T-helper 2 cell (primary cell): ENCODE measurements at places on chromosomes 3 and 15.
A peak's percentile ranks its signal among the peaks of the same experiment; 100 is the strongest.

DNA sequence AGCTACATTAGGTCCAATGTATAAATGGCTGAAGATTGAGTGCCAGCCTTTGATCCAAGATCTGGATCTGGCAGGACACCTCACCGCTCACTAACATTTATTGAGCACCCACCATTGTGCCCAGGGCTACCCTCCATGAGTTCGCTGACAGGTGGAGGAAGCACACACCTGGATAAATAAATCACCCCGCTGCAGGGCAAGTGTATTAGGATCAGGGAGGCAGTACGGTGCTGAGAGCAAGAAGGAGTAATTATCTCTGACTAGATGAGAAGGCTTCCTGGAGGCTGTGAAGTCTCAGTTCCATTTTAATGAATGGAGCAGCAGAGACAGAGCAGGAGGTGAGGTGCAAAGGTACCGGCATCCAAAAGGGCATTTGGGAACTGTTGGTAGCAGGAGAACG is 104.1 kb downstream of the LIPC start:
- no peak for DNase-seq

DNA sequence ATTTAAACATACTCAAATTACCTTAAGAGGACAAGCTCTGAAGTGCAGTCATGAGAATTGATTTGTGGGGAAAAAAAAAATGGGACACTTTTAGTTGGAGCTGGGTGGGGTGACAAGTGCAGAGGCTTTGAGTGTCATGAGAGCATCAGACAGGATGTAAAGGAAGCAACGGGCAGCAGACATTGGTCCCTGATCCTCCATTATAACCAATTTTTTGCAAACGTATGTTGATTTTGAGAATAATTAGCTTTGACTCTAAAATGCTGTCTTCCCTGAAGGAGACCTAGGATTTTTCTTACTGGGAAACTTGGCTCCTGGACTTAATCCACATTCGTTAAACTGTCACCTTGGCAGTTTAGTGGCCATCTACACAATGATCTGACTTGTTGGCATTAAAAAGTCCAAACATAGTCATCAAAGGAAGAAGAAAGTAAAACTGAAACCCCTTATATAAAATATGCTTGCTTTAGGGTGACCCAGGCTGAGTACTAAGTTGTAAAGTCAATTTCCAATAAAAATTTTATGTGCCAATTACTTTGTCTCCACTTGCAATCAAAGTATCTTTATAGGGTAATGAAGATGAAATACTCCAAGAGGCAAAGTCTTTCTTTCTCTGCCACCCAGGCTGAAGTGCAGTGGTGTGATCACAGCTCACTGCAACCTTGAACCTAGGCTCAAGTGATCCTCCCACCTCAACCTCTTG is 45.6 kb downstream of the BCL2L10 start:
- DNase-seq: no peak

DNA sequence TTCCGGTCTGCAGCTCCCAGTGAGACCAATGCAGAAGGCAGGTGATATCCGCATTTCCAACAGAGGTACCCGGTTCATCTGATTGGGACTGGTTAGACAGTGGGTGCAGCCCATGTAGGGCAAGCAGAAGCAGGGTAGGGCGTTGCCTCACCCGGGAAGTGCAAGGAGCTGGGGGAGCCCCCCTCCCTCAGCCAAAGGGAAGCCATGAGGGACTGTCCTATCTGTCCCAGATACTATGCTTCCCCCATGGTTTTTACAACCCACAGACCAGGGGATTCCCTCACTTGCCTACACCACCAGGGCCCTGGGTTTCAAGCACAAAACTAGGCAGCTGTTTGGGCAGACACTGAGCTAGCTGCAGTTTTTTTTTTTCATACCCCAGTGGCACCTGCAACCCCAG is 71.8 kb downstream of the CPNE4 start:
- no peak for DNase-seq

- no peak for DNase-seq
These were observed 45.7 kb downstream of the MORC1 start for GRCh38 chr3:109072194-109072593.

GRCh38 chr15:33201491-33202231 is 7.1 kb upstream of the FMN1 start:
- DNase-seq: peak; percentile 9

DNA sequence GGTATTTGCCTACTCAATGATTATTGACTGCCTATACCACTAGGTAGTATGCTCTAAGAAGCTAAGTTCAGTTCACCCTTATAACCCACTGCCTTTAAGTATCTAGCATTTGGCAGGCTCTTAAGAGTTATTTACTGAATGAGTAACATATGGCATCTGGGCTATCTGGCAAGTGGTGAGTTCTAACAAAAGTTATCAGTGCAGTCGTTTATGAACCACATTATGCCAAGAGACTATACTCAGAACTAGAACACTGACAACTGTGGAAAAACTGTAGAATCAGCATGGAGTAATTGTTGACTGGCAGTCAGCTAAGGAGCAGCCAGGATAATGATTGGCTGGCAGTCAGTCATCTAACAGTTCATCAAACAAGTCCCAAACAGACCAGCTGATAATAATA is 25.8 kb downstream of the RAF1 start:
- no peak for DNase-seq

GRCh38 chr3:160185751-160186150 is 39.5 kb upstream of the C3orf80 start:
- no peak for DNase-seq

- no peak for DNase-seq
These were observed 326.9 kb downstream of the IL5RA start for GRCh38 chr3:2783261-2783660.

- no peak for DNase-seq
These were observed 297 bp downstream of the PRC1 start for GRCh38 chr15:90994059-90994416.

GRCh38 chr3:168975576-168975975 is 687.9 kb downstream of the MECOM start:
- DNase-seq: no peak

GRCh38 chr15:47289656-47290055 is 427.6 kb upstream of the SEMA6D start:
- DNase-seq: no peak

DNA sequence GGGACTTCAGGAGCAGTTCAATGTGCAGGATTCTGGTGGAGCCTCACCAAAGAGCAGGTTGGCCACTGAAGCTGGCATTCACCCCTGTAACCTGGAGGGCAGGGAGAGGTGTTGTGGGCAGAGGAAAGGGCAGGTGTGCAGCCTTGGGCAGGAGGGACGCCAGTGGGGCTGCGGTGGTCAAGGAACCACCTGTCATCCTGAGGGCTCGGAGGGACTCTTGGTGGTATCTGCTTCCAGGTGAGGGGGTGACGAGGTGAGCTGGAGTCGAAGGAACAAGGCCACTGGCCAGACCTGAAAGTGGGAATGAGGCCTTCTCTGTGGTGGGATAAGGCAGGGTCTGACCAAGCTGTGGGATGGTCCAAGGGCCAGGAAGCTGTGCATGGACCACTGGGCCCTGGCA is 269.5 kb downstream of the PLCL2 start:
- DNase-seq: no peak

DNA sequence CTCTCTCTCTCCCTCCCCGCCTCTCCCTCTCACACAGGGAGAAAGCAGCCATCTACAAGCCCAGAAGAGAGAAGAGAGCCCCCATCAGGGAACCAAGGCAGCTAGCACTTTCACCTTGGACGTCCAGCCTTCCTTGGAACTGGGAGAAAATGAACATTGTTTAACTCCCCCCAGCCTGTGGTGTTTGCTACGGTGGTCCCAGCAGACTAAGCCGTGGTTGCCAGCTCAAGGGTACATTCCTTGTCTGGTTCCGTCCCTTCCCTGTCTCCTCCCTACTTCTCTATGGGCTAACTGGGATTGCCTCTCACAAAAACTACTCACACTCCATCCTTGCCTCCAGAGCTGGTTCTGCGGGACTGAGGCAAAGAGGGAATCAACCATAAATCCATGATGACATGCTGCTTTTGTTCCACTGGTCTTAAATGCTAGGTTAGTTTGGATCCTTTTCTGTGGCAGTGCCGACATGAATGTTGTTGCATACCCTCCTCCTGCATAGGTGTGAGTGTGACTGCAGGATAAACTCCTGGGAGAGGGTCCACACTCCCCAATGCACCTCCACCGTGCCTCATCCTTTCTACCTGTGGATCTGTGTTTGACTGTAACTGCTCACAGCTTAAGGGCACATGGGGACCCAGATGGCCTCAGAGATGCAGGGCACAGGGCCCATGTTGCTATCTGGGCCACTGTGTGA is 12.0 kb downstream of the C3orf22 start:
- DNase-seq: no peak

- no peak for DNase-seq
These were observed 29.9 kb upstream of the ST3GAL6 start for GRCh38 chr3:98733053-98733811.

DNA sequence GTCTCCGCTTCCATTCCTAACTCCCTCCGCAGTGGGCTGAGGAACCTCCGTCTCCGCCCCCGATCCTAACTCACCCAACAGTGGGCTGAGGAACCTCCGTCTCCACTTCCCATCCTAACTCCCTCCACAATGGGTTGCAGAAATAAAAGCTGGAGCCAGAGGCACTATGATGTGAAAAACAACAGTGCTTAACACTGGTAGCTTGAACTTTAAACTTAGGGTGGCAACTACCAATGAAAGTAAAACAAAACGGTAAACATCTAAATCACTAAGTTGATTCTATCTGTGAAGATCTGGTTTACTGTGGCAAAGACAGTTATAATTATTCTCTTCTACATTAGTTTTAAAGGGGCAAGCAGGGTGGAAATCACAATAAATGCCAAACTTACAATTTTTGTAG is 25.9 kb upstream of the GP5 start:
- no peak for DNase-seq

DNA sequence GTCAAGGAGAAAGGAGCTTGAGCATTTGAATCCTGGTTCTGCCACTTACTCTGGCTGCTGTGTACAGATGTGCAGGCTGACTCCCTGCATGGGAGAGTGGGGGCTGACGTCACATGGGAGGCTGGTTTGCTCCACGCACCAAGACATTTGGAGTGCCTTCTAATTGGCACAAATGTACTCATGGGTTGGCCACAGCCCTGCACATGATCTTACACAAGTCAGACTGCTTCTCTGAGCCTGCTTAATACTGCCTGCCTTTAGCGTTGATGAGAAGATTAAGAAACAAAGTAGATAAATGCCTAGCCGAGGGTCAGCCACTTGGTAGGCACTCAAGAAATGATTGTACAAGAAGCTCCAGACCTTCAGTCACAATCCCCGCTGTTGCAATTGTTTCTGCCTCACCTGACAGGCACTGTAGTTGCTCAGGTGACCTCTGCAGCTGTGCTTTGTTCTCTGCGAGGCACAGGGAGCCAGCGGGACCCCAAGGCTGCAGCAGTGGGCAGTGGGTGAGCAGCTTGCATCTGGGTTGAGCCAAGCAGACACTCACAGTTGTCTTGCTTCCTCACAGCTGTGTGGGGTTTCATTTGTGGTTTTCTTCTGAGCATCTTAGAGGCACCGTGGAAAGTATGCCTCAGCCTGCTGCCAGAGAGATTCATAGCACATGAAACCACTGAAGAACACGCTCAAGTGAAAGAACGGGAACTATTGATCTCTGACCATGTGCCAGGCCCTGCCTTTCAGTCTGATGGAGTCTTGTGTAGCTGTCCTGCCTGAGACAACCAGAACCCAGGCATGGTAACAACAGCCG is 33.1 kb downstream of the GRK7 start:
- DNase-seq: peak; percentile 96

DNA sequence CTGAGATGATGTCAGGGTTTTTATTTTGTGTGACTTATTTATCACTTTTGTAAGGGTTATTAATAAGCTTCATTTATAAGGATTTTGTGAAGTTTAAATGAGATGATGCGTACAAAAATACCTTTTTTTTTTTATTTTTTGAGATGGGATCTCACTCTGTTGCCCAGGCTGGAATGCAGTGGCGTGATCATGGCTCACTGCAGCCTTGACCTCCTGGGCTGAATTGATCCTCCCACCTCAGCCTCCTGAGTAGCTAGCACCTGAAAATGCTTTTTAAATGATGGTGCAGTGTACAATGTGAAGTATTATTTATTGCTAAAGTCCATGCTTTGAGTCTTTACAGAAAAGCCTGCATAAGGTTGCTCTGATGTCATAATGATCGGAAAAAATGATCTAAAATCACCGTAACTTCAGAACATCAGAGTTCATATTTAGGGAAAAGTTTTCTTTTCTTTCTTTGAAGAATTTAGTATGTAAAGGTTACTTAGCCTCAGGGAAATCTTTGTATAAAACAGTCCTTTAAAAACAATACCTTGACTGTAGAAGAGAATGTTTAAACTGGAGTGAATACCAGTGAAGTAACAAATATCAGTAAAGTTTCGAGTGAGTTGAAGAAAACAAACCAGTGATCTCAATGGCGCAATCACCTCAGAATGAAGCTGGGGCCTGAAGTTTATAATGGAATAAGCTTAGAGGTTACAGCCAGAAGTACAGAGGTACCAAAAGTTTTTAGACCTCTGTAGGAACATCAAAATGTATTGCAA is 29.7 kb downstream of the TCF12 start:
- DNase-seq: no peak

DNA sequence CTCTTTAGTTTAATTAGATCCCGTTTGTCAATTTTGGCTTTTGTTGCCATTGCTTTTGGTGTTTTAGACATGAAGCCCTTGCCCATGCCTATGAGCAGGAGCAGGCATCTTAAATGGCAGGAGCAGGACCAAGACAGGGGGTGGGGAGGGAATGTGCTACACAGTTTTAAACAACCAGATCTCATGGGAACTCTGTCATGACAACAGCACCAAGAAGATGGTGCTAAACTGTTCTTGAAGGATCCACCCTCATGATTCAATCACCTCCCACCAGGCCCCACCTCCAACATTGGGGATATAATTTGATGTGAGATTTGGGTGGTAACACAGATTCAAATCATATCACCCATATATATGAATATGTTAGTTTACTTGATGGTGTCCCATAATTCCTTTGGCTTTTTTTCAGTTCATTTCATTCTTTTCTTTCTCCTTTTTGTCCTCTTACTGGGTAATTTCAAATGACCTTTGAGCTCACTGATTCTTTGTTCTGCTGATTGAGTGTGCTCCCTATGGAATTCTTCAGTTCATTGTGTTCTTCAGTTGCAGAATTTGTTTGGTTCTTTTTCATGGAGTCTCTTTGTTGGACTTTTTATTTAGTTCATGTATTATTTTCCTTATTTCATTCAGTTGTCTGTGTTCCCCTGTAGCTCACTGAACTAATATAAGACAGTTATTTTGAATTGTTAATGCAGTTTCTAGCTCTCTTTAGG is 62.6 kb downstream of the DOCK3 start:
- DNase-seq: no peak
